ENCODE measurements at places on chromosomes 1 and 21. TPM values are rescaled to one million over a fixed set of nuclear protein-coding genes. Genes with fewer than 3 reads are reported as not detected.

DNA sequence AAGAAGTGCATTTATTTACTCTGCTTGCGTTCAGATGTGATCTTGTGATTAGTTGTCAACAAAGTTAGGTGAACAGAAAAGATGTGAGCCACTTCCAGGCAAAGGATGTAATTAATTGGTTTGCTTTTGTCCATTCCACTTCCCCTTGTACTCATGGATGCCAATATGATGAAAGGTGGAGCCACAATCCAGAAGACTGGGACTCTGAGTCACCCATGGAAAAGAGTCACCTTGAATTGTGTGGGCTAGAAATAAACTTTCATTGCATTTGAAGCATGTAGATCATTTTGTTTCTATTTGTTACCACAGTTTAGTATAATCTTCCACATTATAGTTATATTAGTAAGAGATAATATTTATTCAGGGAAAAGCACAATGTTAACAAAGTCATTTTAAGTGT is 684.2 kb downstream of the LTN1 start:
- no peak for DNase-seq

DNA sequence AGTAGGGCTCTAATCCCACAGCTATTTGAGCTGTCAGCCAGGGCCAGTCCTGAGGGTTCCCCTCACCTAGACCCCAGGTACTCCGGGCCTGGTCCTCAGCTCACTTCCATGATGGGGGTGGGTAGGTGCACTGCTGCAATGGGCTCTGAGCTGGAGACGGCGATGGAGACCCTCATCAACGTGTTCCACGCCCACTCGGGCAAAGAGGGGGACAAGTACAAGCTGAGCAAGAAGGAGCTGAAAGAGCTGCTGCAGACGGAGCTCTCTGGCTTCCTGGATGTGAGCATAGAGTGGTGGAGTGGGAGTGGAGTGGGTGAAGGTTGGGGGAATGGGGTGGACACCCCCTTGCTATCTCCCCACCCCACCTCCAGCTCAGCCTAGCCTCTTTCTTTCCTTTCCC is 2.1 kb downstream of the S100A1 start:
- no peak for DNase-seq

DNA sequence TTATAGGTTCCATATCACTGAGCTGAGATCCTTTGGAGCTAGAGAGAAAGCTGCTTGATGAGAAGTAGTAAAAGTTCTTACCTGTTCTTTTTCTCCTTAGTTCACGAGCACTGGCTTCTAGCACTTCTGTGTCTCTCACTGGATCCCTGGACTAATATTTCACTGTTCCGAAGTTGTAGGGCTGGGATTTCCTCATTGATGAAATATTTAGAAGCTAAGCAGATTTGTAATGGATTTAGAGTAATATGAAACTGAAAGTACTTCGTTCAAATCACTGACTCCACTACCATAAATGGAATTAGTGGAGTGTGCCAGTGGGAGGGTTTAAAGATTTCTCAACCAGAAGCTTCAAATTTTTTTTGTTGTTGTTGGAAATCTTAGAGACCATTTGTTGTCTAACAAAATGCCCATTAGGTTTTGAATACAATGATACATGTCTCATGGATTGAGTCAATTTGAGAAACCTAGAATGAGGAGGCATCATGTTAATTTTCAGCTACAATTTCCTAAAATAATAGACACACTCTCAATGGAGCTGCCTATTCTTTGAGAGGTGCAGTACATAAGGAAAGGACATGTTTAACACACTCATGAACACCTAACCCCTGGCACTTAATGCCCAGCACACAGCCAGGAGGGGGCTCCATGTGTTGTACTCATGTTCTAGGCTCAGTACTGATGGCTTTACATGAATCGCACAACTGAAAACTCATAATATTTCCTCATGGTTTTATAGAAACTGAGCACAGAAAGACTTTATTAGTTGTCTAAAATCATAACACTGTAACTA is at the start of gene GBP1:
Gene GBP1, minus strand, starts transcription at position 130 of the 790 bp plus-strand sequence. CDS start 1,974 bp downstream, outside the sequence.
- DNase-seq, result peak; percentile 47

- DNase-seq, result peak; percentile 20
Observed at GRCh38 chr1:214241060-214241459, 39.9 kb upstream of the SMYD2 start.

GRCh38 chr1:24409535-24409934 is 4.0 kb downstream of the STPG1 start:
- DNase-seq, result no peak

DNA sequence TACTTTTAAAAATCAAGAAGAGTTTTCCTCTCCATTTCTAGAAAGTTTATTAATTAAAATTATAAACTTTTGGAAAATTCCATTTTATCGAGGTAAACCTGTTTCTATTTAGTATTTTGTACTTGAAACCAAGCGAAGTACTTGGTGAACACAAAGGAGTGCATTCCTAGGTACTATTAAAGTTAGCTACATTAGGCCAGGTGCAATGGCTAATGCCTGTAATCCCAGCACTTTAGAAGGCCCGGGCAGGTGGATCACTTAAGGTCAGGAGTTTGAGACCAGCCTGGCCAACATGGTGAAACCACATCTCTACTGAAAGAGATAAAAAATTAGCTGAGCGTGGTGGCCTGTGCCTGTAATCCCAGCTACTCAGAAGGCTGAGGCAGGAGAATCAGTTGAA is 292.2 kb downstream of the NTNG1 start:
- DNase-seq, result no peak

DNA sequence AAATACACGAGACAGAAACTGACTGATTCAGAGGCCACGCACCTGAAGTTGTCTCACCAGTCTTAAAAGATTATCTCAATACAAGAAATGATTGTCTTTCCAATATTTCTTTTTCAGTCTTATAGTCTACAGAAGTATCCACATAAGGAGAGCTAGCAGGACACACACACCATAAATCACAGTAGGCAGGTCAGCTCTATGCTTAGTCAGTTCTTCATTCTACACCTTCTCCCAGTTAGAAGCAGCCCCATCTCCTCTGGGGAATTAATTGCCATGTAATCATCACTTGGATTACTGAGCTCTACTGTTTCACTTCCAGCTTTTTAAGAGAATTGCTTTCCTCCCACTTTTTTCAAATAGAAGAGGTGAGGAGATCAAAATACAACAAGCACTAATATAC is 59.6 kb downstream of the SMYD3 start:
- peak; percentile 18 for DNase-seq

DNA sequence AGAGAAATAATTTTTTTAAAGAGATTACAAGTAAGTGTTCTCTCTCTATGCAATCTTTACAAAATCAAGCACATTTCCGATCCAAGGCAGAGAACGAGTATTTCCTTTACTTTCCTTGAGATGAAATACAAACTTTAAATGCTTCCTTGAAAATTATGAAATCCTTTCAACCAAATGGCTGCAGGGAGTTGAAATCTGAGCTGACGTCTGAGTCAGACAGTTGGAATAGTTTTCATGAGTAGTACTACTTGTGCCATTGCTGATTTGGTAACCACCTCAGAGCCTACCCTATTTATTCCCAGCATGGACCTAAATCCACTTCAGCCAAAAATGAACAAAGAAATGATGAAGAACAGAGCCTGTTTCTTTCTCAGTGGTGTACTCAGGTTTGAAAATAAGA is 183.6 kb downstream of the GIPC2 start:
- peak; percentile 32 for DNase-seq

DNA sequence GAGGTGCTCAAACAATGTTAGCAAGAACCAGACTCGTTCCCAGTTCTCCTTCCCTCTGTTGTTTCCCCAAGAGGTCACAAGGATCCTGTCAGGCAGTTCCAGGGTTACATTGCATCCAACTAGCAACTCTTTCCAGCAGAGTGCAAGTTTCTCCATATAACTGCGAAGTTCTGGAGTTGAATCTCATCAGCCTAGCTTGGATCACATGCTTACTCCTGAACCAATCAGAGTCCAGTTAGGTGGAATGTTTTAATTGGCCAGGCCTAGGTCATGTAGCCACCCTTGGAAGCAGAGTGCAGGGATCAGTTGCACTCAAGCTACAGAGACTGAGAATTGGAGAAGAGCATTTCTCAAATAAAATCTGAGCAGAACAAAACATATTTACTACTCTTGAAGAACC is 15.9 kb upstream of the PIK3R3 start:
- no peak for DNase-seq

DNA sequence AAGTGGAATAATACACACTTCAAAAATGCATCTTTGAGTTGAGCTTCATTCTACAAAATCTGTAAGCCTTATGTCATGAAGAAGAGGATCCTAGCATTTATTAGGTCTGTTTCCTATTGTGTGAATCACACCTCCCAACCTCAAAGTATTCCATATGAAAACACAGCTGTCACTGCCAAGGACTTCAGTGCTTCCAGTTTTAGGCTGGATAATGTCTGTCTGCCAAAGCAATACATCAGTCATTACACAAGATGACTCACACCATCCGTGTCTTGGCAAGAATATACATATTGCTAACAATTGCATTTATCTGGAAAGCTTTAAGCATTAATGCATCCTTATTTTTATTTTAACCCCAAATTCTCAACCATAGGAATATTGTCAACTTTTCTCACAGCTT is 125.7 kb upstream of the TMPRSS15 start:
- peak; percentile 12 for DNase-seq

DNA sequence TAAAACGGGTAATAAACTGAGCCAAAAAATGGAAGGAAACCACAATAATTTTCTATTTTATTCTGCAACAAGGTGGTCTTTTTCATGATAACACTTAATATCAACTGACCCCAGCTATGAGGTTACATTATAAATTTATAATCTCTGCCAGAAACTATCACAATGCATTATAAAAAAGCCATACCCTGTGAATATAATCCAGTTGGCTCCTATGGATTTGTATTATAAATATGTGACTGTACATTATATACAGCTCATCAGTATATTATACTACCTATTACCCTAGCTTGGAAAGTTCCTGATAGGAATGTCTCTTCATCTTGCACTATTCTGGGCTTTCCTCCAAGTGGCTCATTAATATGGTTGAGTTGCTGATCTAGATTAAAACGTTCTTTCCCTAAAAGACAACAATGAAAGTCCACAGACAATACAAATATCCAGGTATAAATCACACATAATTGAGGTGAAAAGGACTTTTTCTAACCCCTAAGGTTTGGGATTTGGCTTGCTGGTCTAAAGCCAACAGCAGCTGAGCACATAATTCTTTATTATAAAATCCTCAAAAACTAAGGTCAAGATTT is 487.7 kb downstream of the TTLL7 start:
- DNase-seq, result peak; percentile 11

- peak; percentile 68 for DNase-seq
Observed at GRCh38 chr1:59718064-59718988, 96.4 kb upstream of the HOOK1 start.

- DNase-seq, result no peak
Observed at GRCh38 chr1:22043198-22043769, 9.2 kb upstream of the CDC42 start.

DNA sequence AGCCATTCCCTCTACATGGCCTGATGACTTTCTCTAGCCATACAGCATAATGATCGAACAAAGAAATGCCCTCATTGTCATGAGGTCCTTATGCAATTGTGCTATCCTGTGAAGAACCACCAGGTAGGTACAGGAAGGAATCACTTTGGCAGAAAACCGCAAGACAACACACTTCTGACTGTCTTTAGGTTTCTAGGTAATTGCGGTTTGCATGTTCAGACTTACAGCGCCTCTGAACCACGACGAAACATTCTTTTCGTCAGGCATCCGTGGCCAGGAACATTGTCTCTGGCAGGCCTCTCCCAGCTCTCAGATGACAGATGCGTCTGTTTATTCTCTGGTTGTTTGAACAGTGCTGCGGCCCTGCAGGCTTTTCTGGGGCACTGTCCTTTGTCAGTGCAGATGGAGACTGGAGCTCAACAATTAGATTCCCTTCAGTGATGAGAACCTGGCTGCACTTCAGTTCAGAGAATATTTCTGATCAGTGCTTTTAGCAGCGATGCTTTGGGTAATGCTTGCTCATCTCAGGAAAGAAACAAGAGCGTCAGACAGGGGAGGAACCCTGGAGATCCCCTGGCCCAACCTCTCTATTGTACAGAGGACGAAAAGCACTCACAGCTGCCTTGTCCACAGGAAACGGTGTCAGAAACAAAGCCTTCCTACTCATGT is 63.4 kb downstream of the B3GALT5 start:
- DNase-seq, result no peak

DNA sequence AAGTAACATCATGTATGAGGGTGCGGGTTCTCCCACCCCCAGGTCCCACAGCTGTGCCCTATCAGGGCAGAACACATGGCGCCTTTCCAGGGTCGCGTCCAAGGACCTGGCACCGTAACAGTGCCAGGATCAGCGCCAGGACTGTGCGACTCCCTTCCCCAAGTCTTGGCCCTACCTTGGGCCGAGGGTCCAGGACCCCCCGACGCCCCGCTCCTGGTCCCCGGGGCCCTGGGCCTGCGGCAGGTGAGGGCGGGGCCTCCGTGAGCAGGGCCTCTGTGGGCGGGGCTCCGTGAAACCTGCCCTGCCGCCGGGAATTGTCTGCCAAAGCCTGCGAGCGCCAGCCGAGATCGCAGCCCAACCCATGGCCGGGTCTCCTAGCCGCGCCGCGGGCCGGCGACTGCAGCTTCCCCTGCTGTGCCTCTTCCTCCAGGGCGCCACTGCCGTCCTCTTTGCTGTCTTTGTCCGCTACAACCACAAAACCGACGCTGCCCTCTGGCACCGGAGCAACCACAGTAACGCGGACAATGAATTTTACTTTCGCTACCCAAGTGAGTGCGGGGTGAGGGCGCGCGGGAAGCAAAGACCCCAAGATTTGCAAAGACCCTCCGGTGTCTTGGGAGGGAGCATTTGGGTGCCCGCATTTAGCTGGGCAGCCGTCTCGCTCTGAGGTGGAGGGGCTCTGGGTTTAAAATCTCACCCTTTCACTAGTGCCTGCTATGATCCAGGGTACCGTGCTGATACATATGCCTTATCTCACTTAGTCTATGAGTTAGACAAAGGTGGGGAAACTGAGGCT is at the start of gene RHBG:
Gene RHBG, plus strand, starts transcription at position 323 of the 796 bp plus-strand sequence. Its CDS starts 39 bp downstream, at position 362.
- DNase-seq, result no peak

GRCh38 chr21:15495965-15496364 is 233.8 kb upstream of the USP25 start:
- DNase-seq, result no peak

DNA sequence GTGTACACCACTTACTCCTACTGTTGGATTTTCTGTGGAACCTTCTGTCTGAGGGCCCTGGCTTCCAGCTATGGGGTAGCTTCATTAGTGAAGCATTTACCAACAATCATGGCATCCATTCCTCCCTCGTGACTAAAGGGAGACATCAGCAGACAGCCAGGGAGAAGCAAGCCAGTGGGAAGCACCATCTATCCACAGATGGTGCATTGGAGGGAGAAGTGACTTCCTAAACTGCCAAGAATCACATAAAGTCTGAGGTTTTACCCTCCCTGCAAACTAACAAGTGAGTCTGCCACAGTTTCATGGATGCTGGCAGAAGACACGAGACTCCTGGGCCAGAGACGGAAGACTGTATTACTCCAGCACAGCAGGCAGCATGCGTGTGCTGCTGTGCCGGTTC is 31.4 kb downstream of the UMODL1 start:
- DNase-seq, result no peak

GRCh38 chr1:82346141-82346540 is 545.4 kb downstream of the ADGRL2 start:
- no peak for DNase-seq

The TNNT2 gene
- 0.90 TPM for total RNA-seq

The GBP7 gene
- not detected for total RNA-seq

The SLC6A17 gene
- total RNA-seq, result not detected

The GJA8 gene
- total RNA-seq, result not detected

The VPS72 gene
- 113 TPM for total RNA-seq

The AVPR1B gene
- not detected for total RNA-seq

The GBP6 gene
- not detected for total RNA-seq

The RNU1-4 gene
- 1,866 TPM for total RNA-seq

The HRNR gene
- not detected for total RNA-seq

All from A673 (cell line).